ENCODE measurements at places on chromosomes 7 and 10.

DNA sequence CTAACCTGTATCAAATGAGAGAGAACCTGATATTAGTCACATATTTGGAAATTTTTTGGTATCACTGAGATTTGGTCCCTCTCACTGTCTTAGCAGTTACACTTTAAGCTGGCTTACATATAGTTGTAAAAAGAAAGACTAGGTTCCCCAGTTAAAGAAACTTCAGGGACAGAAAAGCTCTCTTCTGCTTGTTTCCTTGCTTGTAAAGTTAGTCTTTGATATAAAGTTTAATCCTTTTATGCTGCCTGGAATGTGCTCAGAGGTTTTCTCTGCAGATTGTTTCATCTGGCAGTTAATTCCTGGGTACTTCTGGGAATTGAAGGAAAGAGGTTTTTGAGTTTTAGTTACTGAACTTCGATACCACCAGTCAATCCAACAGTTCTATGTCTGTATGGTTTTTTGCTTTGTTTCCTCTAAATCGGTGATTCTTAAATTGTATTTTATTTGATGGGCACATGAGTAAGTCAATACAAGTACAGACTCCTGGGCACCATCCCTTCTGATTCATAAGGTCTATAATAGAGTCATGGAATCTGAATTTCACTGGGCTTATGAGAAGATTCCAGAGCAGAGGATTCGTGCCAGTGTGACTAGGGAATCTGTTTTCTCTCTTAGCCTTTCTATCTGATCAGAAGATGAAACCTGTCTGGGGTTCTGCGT is 1080.9 kb upstream of the C7orf33 start:
- no peak for DNase-seq

DNA sequence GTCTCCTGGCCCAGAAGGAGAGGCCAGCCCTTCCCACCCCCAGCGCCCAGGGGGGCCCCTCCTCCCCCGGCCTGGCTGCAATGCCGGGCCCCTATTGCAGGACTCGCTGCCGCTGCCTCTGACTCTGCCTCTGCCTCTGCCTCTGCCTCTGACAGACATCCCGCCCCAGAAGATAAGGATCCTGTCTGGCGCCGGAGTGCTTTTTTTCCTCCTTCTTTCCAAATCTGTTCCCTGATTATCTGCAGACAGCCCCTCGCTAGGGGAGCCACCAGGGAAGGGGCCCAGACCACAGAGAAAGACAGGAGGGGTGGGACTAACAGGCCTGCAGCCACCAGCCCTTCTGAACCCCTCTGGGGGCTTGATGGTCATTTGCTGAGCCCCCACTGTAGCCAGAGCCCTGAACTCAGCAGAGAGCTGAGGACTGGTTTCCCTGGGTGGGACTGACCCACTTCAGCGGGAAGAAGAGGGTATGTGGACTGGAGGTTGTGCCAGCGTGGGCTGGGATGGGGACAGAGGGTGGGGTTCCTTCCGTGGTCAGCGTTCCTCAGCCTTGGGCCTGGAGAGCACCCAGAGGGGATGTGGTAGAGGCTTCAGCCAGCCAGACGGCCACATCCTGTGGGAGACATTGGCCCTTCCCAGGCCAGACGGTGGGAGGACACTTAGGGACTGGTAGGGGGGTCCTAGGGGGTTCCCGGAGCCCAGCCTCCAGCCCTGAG is 22.8 kb downstream of the UNC5B start:
- no peak for DNase-seq

DNA sequence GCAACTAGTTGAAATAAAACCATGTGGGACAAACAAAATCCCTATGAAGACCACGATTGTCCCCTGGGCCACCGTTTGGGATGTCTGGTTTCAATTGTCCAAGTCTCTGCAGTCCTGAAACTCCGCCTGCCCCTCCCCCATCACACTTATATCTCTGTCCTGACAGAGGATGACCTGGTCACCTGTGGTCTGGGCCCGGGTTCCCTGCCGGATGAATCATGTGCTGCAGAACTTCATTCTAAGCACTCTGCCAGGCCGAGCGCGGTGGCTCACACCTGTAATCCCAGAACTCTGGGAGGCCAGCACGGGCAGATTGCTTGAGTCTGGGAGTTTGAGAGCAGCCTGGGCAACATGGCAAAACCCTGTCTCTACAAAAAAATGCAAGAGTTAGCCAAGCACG is 91.1 kb downstream of the COL13A1 start:
- no peak for DNase-seq

DNA sequence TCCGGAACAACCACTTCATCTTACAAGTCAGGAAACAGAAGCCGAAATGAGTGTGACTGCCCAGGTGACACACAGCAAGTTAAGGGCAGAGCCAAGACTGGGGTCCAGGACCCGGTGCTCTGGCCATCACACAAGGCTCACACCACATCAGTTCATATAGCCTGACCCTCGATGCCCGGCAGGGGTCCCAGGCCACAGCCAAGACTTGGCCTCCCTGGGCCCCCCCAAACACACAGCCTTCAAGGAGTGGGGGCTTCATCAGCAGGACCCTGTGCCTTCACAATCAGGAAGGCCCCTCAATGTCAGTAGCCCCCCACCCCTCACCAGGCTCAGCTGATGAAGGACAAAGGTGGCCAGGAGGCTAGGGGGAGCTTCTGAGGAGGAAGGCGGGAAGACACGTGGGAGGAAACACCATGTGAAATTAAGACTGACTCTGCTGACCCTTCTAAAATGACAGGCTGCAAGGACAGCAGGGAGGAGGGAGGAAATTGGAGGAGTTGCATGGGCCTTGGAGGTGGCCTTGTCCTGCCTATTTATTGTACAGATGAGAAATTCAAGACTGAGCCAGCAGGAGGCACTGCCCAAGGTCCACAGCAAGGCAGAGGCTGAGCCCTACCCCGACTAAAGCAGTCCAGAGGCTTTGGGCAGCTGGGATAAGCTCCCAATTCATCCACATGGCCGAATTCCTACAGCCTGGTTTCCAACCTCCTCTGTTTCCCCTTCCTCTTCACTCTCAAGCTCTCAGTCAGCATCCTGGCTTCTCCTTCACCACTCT is 216.1 kb upstream of the ZMIZ1 start:
- DNase-seq: peak; percentile 4

DNA sequence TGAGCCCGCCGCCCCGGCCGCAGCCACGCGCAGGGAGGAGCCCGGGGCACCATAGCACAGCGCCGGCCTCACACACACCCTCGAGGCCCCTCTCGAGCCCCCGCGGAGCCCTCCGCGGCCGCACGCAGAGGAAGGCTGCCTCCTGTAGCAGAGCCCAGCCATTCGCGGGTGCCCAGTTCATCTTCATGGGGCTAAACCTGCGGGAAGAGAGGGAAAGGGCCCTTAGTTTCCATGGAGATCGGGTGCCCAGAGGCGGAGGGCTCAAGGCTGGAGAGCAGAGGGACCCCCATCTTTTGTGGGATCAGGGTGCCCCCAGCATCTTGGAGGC is 2.9 kb upstream of the SYCE1 start:
- DNase-seq: no peak

DNA sequence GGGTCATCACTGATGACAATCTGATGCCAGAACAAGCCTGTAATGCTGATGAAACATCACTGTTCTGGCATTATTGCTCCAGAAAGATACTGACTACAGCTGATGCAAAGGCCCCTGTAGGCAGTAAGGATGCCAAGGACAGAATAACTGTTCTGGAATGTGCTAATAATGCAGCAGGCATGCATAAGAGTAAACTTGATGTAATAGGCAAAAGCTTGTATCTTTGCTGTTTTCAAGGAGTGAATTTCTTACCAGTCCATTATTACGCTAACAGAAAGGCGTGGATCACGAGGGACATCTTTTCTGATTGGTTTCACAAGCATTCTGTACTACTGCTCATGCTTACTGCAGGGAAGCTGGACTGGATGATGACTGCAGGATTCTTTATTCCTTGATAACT is 18.7 kb downstream of the LCOR start:
- DNase-seq: no peak

DNA sequence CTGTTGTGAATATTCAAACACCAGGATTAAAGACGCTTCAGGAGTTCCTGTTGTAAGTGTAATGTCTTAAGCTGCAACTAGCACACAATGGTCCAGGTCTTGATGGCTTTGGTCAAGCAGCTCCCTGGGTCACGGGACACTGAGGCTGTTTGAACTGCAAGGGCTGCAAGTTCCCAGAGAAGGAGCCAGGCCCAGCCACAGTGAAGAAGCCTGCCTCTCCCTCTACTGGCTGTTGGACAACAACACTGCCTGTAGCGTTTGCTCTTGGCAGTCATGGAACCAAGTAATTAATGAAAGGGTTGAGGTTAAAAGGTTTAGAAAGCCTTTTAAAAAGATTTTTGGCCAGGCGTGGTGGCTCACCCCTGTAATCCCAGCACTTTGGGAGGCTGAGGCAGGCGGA is 31.9 kb upstream of the GUSB start:
- no peak for DNase-seq

DNA sequence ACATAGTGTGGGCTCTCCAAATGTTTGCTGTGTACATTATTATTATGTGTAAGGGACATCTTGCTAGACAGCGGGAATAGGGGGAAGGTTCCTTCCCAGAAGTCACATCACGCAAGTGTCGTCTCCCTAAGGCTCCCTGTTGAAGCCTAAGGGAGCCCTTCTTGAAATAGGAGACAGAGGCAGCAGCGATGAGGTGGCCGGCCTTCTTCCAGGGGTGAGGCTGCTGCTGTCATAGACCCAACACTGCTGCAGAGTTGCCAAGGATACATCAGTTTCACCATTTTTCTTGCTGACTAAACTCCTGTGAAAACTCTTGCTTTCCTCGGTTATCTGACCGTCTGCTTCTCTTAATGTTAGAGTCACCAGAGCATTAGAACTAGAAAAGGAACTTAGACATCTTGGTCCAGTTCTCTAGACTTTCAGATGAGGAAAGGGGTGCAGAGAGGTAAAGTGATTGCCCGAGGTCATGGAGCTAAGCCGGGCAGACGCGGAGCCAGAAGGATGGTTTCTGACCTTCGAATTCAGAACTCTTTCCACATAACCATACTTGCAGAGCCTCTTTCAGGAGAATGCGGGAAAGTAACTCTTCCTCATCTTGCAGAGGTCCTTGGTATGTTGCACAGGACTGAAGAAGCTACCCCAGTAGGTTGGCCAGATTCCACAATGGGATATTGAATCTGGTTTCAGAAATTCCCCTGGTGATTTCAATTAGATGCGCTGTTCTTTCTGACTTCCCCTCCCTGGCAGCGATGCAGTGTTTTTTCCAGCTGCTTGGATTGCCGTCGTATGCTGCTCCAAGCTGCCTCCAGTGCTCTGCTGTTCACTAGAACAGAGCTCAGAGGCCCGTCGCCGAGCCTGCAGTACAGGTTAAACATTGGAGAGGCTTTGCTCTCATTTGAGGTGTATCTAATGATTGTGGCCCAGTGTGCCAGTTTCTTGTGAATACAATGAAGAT is 217.1 kb downstream of the CAMK1D start:
- no peak for DNase-seq

DNA sequence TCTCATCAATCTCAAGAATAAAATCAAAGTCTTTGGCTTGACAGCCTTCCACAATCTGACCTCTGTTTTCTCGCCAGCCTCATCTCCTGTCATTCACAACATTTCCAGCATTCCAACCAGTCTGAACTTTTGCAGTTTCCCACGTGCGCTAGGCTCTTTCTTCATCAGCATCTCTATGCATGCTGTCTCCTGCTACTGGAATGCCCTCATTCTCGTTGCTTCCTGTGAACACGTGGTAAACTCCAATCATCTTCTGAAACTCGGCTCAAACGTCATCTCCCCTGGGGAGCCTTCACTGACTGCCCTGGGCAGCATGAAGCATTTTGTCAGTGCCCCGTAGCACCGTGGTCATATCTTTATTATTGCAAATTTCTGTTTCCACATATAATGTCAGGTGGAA is 12.2 kb upstream of the RSBN1L start:
- DNase-seq: no peak

All from activated CD4-positive, alpha-beta T cell treated with anti-CD3 and anti-CD28 coated beads, Interleukin-2, Interleukin-6, amounts not matched to agents 100 ng/mL and 50 ng/mL, durations not matched to agents 16 hours and 8 hours (primary cell).